ENCODE measurements at places on chromosomes 1 and 21.

DNA sequence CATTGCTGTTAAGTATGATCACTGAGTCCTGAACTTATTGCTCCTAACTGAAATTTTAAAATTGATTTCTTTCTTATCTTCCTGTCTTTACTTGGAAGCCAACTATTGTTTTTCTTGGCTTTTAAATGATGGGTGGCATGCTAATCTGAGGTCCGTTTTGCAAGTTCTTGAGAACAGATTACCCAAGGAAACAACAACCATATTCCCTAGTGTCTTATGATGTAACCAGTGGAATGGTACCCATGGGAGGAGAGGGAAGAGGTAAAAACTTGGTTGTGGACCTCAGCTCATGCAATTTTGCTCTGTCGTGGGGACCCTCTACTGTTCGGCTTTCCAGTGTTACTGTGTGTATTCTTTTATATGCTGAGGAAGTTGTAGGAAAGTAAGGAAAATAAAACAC is 454.8 kb upstream of the ADAMTS5 start:
- DNase-seq = no peak

DNA sequence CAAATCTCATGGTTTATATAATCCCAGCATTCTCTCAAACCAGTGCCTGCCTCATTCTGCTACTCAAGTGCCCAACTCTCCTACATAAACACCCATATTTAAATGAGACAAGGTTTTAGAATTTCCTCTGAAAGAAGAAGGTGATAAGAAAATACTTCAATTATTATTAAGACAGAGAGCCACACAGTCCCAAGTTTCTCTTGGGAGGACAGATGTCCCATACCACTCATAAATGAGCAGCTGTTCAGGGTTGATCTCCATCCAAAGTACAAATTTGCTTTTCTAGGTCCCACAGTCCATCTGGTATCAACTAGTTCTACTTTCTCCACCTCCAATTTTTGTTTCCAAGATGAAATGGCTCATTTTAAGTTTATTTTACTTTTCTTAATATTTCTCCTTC is 11.3 kb downstream of the DCAF8 start:
- DNase-seq = no peak

DNA sequence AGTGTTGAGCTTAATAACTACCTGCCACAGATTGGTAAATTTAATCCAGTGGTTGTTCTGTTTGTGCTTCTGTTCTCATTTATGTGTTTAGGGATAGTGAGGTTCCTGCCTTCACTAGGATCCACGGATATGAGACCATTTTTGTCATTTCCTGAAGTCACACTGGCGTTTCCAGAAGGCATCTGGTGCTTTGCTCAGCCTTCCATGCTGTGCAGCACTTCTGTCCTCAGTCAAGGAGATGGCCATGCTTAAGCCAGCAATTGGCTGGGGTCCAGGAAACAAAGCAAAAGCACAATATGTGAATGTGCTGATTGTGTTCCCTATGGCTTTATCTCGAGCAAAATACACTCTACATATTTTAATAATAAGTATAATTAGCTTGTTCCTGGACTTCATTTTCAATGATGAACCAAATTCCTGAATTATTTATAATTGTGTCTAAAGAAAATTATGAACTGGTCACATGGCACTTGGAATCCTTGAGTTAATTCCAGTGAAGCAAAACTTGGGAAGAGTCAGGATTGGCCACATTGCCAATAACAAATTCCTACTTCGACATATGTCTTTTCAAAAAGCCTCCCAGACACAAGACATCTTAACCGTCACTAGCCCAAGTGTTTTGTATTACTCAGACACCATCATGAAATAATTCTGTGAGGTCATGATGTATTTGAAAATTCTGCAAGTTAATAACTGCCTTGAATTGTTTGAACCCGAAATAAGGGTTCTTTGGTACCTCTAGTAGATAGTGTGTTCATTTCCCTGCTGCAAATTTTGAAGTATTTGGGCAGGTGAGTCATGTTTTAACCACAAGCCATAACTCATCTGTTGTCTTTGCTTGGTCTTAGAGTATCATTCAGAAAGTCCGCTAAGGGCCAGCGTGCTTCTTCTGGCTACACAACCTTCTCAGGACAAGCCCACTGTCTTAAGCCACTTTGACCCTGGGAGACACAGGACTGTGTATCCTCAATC is 412.4 kb downstream of the DISC1 start:
- DNase-seq = no peak

DNA sequence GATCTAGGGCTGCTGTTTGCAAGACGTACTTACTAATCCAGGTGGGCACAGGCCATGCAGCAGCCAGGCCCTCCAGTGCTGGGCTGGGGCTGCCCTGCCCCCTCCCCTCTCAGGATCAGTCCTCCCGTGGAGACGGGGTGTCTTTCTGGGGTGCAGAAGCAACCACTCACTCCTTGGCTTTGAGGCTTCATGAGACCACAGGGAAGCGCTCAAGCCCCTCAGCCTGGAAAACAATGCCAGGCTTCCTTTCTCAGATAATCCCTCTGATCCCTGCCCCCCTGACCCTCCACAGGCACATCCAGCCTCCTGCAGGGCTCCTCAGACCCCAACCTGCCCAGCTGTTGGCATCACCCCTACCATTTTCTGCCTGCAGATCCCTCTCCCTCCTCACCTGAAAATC is 13.9 kb upstream of the C2CD2 start:
- DNase-seq = no peak

GRCh38 chr1:207054491-207054890 is 1.4 kb downstream of the PFKFB2 start:
- no peak for DNase-seq

DNA sequence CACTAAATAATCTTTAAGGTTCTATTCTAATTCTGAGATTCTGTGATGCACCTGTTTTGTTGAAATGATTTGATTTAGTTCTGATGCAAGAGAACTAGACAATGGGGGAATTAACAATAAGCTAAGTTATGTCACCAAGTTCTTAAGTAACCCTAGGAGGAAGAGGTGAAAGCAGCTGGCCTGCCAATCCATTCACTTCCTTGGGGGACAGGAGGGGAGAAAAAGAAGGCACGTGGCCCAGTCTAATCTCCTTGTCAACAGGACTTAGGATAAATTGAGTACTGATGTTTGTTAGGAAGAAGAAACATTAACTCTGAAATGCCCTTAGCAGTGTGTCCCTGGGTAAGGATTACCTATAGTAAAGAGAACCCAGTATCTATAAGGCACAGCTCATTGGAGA is 36.9 kb downstream of the TLCD4 start:
- DNase-seq = no peak

DNA sequence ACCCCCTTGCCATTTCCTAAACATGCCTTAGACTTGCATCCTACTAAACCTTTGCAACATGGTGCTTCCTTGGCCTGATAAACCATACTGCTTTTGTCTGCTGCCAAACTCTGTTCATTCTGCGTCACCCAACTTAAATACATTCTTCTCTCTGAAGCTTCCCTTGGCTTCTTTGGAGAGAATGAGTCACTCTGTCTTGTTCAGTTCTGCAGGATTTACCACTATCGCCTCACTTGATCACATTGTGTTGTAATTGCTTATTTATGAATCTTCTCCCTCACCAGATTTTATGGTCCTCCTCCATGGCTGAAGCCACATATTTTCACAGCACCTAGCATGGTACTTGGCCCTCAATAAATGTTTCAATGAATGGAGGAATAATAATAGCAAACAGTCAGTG is 21.7 kb upstream of the TUT4 start:
- DNase-seq = peak; percentile 94

All from HCEC 1CT (cell line).